Smooth muscle cell of the brain vasculature (primary cell): ENCODE measurements at places on chromosomes 16 and 17.

- DNase-seq = no peak
These were observed 5.1 kb downstream of the FANCA start for GRCh38 chr16:89811321-89811720.

GRCh38 chr17:5843366-5844026, 226.7 kb upstream of the WSCD1 start:
- no peak for DNase-seq

GRCh38 chr17:57662041-57662440, 83.1 kb downstream of the CCDC182 start:
- DNase-seq = no peak

DNA sequence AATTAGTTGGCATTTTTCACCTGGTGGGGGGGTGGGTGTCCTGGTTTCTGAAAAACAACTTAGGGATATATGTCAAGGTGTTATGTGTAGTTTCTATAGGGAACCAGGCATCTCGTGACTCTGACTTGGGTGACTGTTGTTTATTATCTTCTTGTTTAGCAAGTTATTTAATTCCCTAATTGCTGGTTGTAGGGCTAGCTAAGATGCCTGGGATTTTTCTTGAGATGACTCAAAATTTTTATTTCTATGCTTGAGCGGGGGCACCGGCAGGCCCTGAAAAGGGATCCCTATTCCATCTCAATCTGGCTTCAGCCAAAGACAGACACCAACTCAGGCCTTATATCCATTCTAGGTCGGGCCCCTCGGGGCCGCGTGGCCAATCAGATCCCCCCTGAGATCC, 3.2 kb downstream of the DPH1 start:
- no peak for DNase-seq

DNA sequence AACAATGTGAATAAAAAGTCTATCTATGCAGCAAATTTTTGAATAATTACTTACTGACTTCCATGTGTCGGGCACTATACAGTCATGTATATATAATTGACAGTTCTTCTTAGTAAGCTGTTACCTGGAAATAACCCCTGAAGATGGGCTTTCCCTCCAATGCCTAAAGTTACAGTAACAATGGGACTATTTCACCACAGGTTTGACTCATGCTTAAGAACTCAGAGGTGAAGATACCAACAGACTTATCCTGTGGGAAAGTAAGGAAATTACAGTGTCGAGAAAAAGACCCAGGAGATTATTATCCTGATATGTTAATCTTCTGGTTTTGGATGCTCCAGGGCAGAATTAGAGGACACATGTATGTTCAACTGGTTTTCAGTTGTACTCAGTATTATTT, 601.5 kb upstream of the SOX9 start:
- DNase-seq = no peak

- peak; percentile 46 for DNase-seq
These were observed 102.8 kb downstream of the XYLT1 start for GRCh38 chr16:17367923-17368322.

DNA sequence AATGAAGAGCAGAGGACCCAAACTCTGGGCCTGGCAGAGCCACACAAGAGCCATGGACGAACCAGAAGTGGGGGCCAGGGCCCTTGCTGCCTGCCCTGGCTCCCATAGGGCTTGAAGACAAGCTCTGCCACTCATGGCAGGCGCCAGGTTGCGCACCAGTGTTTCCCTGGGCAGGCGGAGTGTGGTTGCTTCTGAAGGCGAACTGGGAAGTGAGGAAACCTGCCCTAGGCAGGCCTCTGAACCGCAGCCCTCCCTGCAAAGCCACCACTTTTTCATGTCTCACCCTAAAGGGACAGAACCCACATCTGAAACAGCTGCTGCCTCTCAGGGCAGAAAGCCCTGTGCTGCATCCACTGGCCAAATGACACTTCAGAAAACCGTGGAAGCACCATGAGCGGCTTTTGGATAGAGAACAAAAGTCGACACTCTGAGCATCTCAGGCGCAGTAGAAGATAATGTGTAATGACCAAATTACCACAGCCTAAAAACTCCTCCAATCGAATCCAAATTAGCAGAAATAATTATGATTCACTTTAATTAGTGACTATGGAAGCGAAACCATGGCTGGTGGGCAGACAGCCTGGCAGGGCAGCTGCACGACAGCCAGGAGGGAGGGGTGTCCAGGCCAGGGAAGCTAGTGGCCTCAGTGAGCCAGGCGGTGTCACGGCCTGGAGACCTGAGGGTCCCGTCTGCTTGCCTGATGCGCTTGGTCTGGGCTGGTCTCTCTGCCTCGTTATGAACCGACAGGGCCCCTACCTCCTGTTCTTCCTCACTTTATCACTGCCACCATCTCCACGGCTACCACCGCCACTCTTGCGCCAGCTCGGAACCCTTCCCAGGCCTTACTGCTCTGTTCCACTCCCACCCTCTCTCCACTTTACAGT, 59.1 kb downstream of the PRMT7 start:
- DNase-seq = no peak

DNA sequence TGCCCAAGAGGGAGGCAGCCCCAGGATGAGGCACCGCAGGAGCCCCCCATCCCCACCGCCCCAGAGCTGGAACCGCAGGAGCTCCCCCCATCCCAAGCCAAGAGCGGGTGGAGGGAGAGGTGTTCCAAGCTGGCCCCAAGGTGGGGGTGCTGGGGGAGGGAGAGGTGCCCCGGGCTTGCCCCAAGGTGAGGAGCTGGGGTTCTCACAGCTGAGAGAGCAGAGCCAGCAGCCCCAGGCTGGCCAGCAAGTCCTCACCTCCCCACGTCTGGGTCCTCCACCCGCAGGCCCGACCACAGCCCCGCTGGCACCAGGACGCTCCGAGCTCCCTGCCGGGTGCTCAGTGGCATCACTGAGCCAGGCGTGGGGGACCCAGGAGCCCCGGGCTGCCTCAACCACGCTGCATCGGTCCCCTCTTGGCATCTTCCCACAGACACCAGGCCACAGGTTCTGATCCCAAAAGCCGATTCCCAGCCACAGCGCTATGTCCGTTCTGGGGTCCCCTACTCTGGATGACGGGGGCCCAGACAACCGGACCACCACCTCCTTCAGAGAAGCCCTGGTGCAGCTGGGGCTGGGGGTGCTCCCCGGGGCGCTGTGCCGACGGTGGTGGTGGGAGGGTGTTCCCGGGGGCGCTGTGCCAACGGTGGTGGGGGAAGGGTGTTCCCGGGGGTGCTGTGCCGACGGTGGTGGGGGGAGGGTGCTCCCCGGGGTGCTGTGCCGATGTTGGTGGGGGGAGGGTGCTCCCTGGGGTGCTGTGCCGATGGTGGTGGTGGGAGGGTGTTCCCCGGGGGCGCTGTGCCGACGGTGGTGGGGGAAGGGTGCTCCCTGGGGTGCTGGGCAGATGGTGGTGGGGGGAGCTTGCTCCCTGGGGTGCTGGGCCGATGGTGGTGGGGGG, 15.4 kb upstream of the WDR45B start:
- DNase-seq = no peak

DNA sequence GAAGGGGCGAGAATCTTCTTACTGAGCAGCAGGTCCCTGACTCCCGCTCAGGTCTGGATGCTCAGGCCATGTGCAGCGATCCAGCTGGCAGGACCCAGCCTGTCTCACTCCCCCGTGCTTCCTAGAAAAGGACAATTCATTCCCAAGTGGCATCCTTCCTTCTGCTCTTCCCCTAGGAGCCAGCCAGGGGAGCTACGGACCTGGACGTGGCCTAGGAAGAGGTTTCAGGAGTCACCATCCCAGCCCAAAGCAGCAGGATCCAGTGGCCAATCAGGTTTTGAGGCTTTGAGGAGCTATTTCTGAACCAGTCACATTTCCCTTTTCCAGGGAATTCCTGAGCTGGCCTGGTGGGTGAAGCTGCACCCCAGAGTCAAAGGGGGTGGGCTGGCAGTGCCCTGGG, 7.8 kb upstream of the CD79B start:
- no peak for DNase-seq

DNA sequence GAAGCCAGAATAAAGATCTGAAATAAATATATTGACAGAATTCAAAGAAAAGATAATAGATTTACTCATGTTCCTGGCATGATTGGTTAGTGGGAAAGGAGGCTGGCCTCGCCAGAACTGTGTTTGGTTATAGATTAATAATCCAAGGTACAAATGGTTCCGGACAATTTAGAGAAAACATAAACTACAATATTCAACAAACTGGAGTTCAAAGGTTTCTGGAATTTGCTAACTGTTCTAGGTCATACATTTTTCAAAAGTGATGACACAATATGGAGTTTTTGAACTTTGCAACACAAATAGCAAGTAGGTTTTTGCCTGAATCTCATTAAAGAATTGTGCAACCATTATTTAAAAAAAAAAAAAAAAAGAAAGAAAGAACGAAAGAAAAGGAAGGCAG, 251.7 kb upstream of the SALL1 start:
- DNase-seq = no peak

DNA sequence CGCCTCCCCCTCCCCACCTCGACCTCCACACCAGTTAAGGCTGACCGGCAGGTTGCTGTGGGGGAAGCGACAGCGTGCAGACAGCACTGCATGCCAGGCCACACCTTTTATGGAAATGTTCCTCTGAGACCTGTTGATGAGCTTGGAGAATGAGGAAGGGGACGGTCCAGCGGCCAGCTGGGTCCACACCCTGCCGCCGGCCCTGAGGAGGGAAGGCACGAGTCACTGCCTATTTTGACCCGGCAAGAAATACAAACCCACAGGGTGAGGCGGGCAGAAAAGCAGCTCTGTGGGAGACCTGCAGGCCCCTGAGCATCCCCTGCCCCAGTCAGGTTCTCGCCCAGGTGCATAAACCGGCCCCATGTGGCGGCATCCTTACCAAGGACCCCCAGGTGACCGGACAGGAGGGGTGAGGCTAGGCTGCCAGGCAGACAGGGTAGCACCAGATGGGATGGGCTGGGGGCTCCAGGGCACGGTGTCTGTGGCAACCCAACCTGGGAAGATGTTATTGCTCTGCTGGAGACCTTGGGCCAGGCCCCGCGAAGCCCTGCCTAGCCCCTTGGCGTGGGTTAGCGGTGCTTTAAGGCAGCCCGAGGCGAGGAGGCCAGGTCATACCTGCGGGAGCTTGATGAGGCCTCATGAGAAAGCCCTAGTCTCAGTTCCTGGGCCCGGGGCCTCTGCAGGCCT, 12.7 kb downstream of the NATD1 start:
- no peak for DNase-seq

- DNase-seq = no peak
These were observed 151.7 kb downstream of the ANKFN1 start for GRCh38 chr17:56305007-56305406.

DNA sequence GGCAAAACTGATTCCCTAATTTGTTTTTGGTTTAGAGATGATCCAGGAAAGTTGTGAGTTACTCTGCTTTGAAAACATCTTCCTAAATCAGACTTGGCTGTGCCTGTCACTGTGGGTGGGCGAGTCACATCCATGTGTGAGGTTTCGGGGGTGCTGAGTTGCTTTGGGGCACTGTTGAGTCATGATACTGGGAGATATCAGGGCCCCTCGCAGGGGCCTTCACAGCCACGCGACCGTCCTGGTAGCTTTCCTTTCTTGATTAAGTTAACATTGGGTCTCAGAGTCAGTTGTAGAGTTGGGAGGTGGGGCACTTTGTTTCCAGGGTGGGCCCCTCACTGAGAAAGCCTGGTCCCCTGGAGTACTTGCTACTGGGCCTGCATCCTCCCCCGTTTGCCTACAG, 58.3 kb upstream of the LGALS9 start:
- DNase-seq = no peak
